Stimulated activated CD4-positive, alpha-beta T cell treated with anti-CD3 and anti-CD28 coated beads, Interleukin-4, amount 100 ng/mL, for 48 hours (primary cell): ENCODE measurements at places on chromosomes 13 and 19.

- no peak for DNase-seq
Observed at GRCh38 chr13:106906426-106906996, 338.6 kb upstream of the ARGLU1 start.

GRCh38 chr13:71758828-71759227 lies 108.2 kb downstream of the DACH1 start:
- no peak for DNase-seq

DNA sequence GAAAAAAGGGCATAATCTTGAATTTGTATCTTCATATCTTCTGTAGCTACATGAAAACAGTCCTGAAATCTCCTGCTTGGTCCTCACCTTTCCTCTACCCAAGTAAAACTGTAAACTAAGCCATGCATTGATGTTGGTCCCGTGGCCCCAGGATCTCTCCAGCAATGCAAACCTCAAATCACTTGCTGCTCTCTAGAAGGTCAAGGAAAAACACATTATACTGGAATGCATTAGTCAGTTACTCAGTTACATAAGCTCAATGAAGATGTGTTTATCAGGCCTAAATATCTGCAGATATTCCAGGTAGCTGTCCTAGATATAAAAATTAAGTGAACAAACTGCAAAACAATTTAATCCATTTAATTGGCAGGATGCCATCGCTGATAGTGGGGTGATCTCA lies 261.8 kb downstream of the ABCC4 start:
- no peak for DNase-seq

GRCh38 chr19:46429999-46430398 lies 1.3 kb upstream of the PNMA8C start:
- DNase-seq = no peak

DNA sequence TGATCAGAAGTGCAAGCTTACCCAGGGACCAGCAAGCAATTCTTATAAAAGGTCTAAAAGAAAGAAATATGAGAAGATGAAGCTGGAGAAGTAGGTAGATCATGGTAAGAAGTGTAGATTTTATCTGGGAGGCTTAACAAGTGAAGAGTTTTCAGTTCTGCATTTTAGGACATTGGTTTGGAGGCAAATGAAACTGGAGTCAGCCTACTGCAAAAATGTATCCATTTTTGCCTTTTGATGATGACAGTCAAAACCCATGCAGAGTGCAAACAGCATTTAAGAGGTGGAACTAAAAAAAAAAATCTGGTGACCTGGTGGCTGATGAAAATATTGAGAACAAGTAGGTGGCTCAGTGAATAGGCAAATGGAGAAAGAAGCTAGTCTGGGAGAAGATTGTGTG lies 216.9 kb downstream of the DNAJC15 start:
- DNase-seq = no peak

DNA sequence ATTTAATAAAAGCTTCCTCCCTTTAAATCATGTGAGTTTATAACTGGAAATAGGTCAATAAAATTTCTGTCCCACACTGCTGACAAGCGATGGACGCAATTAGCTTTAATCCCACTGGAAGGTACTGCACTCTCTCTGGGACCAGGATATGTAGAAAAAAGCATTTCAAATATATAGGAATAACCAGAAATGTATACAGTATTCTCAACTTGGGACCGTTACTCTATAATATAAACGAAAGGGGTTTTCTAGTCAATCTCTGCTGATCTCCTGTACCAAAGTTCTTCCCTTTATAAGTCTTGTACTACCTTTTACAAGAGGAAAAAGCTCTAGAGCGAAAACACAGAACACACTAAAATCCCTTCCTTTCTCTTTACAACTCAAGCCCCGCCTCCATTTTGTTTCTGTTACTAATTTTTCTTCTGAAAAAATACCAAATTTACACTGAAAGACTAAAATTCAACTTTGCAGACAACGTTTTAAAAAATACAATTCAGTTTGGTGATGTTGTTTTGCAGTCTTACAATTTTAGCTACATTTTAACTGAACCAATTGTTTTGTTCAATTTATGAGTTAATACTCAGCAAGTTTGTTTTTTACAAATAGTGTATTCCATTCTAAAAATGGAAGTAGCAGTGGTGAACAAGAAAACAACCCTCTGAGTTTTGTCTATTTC lies 1.7 kb upstream of the USPL1 start:
- DNase-seq = no peak

GRCh38 chr13:72180253-72180952 lies 313.4 kb upstream of the DACH1 start:
- DNase-seq = no peak

- no peak for DNase-seq
Observed at GRCh38 chr19:17879466-17879865, 7.7 kb downstream of the SLC5A5 start.

GRCh38 chr19:13963603-13964105 lies 11.3 kb downstream of the DCAF15 start:
- no peak for DNase-seq

DNA sequence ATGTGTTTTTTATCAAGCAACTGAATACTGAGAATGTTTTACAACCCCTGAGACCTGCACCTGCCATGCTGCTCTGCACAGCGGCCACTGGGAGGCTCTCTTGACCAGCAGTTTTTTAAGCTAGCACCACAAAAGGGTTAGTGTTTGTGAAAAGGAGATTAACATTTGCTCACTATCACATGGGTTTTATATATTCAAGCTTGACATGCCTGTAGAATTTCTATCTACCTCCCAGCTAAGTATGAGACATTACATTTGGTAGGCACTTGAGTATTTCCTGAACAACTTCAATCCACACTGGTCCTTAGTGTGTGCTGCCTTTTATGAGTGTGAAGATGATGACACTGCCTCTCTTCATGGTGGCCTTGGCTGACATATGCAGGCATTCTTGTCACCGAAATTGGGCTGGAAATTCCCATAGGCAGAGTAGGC lies 1238.9 kb downstream of the UQCRFS1 start:
- DNase-seq = no peak

DNA sequence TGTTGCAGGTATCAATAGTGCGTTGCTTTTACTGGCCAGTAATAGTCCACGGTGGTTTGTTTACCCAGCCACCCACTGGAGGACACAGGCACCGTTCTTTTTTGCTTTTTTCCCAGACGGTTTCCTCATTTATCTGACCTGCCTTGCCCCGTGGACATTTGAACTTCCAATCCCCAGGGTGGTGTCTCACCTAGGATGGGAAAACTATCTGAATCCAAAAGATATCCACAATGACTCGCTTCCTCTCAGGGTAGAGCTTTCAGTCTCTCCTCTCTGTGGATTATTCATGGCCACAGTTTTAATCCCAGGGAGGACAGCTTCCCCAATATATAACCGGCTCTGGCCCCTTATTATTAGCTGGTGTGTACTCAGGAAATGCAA lies 170.8 kb downstream of the FOXO1 start:
- DNase-seq = no peak

DNA sequence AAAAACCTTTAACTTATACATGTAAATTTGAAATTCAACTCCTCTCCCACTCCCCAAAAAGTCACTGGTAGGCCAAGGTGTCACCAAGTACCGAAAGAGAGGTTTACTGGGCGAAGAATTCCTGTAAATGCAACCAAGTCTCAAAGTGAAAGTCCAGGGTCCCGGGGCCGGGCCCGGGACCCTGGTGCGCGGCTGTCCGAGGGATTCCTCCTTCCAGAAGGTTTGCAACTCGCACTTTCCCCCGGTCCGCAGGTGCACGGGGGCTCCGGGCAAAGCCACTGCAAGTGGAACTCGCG lies 1.1 kb downstream of the STK24 start:
- no peak for DNase-seq

DNA sequence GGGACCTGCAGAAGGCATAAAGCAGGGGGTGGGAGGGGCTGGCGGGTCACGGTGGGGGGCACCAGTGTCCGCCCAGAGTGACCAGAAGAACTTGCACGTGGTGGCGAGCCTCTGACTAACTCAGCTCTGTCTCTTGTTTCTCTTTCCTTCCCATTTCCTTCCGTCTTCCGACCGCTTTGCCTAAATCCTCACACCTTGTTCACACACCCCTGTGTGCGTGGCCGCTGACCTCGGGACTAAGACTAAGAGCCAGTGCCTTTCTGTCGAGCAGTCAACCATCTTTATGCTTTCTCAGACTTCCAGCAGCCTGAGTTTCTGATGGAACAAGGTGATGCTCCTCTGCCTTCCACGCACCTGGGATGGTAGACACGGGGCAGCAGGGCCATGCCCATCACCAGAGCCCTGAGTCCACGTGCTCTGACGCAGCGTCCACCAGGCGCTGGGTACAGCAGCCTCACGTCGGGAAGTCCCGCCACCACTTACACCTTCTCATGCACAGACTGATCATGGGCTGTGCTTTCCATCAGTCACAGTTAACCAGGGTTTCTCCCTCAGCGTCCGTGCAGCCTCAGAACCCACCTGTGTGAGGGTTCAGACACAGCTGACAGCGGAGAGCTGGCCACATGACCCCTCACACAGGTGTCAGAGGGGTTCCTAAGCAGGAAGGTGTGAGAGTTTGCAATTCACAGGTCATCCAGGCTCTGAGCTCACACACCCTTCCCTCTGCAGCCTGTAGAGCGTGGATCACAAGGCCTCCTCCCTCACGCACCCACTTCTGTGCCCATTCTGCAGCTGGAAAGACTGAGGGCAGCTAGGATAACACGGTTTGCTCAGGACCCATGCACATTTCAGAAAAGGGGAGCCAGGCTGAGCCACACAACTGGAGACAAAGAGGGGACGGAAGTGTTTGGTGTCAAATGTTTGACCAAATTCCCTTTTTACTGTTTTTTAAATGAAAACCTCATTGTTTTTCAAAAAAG lies 90.7 kb upstream of the MCF2L start:
- no peak for DNase-seq

GRCh38 chr13:112806739-112807652 lies 117.2 kb downstream of the ATP11A start:
- DNase-seq = no peak

GRCh38 chr13:51607165-51607564 lies 22.9 kb downstream of the WDFY2 start:
- no peak for DNase-seq

DNA sequence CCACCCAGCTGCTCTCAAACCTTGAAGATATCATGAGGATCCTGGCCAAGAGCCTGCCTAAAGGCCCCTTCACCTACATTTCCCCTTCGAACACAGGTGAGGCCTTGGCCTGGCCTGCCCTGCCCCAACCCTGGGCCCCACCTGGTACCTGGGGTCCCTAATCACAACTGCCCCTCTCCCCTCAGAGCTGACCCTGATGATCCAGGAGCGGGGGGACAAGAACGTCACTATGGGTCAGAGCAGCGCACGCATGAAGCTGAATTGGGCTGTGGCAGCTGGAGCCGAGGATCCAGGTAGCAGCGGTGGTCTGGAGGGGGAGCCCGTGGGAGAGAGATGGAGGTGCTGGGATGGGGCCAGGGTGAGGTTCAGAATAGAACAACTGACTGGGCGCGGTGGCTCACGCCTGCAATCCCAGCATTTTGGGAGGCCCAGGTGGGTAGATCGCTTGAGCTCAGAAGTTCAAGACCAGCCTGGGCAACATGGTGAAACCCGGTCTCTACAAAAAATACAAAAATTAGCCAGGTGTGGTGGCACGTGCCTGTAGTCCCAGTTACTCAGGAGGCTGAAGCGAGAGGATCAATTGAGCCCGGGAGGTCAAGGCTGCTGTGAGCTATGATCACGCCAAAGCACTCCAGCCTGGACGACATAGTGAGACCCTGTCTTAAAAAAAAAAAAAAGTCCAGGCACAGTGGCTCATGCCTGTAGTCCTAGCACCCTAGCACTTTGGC lies 17.5 kb downstream of the DDX39A start:
- no peak for DNase-seq

DNA sequence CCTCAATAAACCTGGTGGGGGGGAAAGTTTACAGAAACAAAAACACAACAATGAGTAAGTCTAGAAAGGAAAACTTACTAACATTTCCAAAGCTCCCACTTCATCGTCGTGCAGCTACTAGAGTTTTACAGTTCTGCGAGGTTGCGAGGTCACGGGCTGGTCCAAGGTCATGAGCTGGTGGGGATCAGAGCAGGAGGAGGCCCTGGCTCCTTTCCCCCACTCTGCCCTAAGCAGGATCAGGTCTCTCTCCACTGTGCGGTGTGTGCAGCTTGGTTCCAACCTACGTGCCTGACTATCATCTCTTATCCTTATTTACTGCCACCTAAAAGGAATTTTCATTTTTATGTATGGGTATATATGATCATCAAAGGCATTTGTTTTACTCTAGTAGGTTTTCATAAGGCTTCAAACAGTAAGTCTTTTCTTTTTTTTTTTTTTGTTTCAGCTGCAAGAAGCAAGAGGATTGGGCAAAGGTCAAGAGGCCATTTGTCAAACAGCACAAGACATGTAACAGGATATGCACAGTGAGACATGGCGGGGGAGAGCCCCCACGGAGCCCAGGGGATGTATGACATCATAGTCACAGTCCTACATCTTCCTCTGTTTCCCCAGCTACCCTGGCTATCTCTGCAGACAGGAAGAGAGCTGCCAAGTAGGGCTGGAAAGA lies 76.6 kb upstream of the POMP start:
- DNase-seq = no peak

DNA sequence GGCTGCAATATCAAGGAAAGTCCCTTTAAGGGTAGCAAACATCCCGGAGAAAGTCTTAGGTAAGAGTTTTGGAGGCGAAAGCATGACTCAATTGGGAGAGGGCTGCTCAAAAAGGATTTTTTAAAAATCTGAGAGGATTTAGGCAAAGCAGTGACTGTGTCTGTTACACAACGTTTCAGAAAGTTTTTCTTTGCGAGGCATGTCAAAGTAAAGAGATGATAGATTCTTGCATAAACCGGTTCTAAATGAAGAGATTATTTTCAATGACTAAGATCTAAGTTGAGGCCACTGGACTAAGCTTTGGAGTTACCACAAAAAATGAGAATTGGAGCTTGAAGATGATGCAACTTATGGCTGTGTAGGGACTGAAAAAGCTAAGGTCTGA lies 43.7 kb upstream of the ENOX1 start:
- no peak for DNase-seq

- no peak for DNase-seq
Observed at GRCh38 chr13:48231080-48231479, 1.9 kb upstream of the ITM2B start.

DNA sequence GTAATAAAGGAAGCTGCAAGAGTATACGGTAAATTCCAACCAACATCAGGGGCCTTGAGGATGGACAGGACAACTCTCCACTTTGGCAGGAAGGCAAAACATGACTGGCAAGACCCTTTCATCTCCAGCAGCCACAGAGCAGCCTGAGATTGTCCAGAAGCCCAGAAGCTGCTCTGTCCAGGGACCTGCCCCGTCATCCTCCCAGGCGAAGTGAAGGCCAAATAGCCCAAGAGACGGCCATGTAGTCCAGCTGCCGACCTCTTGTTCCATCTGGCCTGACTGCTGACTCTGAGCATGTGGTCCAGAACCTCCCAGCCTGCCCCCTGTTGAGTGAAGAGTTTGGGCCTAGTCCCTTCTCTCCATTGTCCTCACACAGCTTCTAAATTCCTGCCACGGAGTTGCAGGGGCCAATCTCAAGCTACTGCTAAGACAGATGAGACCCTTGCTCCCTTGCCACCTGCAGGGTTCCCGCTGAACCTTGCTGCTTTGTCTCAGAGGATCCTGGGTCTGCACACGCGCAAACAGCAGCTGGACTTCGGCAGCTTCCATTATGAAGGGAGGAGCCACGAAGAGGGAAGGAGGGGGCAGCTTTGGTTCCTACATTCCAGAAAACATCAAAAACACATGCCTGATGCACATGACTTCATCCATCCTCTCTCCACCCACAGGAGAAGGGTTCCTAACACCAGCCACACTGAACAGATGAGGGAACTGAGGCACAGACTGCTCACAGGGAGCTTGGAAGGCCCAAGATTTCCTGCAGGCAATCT lies 196.9 kb downstream of the KATNAL1 start:
- DNase-seq = no peak

GRCh38 chr19:39696387-39696786 lies 7.9 kb upstream of the LGALS14 start:
- DNase-seq = no peak

GRCh38 chr13:34175551-34175950 lies 357.6 kb downstream of the RFC3 start:
- DNase-seq = no peak
